Foreskin fibroblast (primary cell): ENCODE measurements at places on chromosomes 12 and 14.

GRCh38 chr12:82650627-82651337 lies 35.9 kb upstream of the TMTC2 start:
- peak; percentile 13 for DNase-seq

- DNase-seq, result no peak
Observed at GRCh38 chr14:21964180-21964579, 290.6 kb upstream of the OR4E1 start.

DNA sequence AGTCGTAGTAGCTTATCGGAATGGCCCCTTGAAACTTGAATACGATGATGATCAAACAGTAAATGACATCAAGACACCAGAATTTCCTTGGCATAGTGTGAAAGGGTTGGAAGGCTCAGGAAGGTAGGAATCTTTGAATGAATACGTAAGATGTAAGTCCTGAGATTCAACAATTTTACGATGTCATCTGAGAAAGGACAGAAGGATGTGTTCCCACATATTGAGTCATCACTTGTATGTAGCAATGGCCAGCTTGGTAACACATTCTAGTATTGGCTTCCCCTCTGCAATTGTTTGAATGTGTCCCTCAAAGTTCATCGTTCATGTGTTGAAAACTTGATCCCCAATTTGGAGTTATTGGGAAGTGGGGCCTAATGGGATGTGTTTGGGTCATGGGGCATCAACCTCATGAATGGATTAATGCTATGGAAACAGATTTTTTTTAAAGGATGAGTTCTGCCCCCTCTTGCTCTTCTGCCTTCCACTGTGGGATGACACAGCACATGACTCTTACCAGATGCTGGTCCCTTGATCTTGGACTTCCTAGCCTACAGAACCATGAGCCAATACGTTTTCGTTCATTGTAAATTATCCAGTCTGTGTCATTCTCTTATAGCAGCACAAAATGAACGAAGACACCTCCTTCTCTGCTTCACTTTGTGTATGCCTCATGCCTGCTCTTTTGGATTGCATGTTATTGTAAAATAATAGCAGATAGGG lies 284.6 kb downstream of the BCAT1 start:
- DNase-seq, result no peak

GRCh38 chr14:88848571-88848970 lies 24.1 kb downstream of the TTC8 start:
- DNase-seq, result no peak

GRCh38 chr14:69152181-69152901 lies 578 bp downstream of the DCAF5 start:
- DNase-seq, result peak; percentile 67

GRCh38 chr14:23438101-23438971 lies 2.9 kb upstream of the MYH7 start:
- DNase-seq, result no peak

DNA sequence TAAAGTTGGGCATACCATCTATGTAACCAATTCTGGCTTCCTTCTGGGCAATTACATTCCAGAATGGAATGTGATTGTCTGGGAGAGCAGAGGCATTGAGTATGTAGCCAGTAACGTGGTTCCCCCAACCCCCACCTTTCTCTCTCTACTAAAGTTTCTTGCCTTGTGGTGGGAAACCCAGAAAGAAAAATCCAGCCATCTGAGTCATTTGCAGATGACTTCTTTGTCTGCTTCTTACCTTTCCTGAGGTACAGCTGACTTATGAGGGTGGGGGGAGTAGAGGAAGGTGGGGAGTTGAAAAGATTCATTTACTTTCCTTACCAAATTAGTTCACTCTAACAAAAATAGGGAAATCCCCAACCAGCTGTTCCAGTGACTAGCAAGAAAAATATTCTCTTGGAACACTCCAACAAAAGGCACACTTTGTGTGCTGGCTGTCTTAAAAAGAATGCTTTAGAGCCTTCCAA lies 112.1 kb upstream of the FRMD6 start:
- DNase-seq, result peak; percentile 84

GRCh38 chr12:44385964-44386363 lies 490.2 kb downstream of the NELL2 start:
- no peak for DNase-seq

- DNase-seq, result no peak
Observed at GRCh38 chr14:51789596-51789995, 70.8 kb upstream of the GNG2 start.

- peak; percentile 92 for DNase-seq
Observed at GRCh38 chr12:11649413-11650285, at the start of gene ETV6. Gene ETV6, plus strand, starts transcription at chr12:11649674. Its CDS starts 454 bp downstream, at chr12:11650128.

DNA sequence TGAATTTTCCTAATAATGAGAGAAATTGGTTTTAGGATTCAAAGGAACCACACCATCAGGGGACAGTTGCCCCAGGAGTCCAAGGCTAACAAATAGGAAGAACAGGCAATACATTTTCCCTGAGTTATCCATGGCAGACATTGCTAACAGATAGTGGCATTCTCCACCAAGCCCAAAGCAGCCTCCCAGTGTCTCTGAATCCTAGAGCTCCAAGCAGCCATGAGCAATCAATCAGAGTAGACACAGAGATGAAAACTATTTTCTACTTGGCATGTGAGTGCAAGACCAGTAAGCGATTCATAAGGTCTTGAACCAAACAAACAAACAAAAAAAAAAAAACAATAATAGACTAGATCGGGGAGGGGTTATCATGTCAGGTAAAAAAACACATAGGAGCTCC lies 515.7 kb downstream of the MED13L start:
- peak; percentile 58 for DNase-seq

GRCh38 chr14:94539181-94539580 lies 22.1 kb upstream of the SERPINA4 start:
- DNase-seq, result no peak

DNA sequence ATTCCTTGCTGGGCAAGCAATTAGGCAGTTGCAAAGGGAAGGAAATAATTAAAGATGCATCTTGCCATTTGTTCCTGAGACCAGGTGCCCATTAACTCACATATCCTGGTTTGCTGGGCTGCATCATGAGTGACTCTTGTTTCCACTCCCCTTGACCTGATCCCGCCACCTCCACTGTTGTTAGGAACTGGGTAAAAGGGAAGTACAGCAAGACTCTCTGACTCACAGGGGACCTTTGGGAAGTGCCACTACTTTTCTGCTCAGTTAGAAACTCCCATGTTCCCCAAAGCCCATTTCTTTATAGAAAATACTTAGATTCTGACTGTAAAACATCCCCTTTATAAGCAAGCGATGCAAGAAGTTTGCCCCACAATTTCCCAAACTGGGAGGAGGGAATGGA lies 186.0 kb upstream of the BCL2L14 start:
- DNase-seq, result peak; percentile 49

DNA sequence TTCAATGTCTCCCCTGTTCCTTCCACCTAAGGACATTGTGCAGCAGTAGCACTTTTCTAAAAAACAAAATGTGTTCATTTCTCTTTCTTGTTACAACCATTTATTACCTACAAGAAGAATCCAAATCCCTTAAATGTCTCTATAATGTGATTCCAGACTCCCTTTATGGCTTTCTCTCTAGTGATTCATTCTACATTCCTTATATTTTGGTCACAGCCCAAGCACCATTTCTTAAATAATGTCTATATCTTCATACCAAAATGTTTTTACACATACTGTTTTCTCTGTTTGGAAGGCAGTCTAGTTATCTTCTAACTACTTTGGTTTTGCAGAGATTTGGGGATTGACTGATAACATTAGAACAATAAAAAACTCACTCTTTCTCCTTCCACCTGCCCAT lies 1037.3 kb upstream of the FLRT2 start:
- DNase-seq, result peak; percentile 28

- DNase-seq, result no peak
Observed at GRCh38 chr14:73738518-73739173, 24.5 kb upstream of the PNMA1 start.

GRCh38 chr12:6295094-6295811 lies 15.2 kb upstream of the PLEKHG6 start:
- DNase-seq, result peak; percentile 52

GRCh38 chr14:58444627-58445026 lies 17.1 kb downstream of the KIAA0586 start:
- no peak for DNase-seq

DNA sequence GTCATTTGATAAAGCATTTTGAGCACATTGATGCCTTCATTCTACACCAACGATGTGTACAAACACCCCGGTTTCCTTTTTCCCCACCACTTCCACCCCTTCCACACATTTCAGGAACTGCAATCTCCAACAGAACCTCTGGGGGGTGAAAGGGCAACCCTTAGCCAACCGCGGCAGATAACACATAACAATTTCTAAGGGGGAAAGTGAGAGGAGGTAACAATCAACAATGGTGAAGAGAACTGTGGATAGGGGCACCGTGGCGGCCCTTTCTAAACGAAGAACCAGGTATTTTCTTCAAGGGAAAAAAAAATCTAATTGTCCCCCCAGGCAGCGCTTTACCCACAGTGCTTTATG lies 1.1 kb downstream of the KITLG start:
- DNase-seq, result peak; percentile 73

- no peak for DNase-seq
Observed at GRCh38 chr12:25818596-25819390, 139.7 kb upstream of the RASSF8 start.

- DNase-seq, result peak; percentile 77
Observed at GRCh38 chr12:116861320-116861719, 19.9 kb downstream of the HRK start.

- no peak for DNase-seq
Observed at GRCh38 chr14:104792101-104792884, 3.3 kb downstream of the AKT1 start.

DNA sequence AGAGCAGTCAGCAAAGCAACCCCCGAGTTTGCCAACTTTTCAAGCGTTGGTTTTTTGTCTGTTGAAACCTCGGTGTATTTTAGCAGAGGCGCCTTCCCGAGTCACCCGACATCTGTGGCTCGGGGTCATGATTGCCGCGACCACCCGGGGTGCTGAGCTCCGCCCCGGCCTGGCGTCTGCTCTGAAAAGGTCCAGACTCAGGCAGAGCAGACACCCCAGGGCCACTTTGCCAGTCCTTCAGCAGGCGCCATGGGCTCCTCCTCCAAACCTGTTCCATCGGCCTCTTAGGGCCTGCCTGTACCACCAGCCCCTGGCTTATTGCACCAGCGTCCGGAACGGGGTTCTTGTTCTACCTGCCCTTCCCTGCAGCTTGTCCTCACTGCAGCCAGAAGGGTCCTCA lies 19.1 kb downstream of the ANKRD9 start:
- DNase-seq, result no peak

- peak; percentile 38 for DNase-seq
Observed at GRCh38 chr12:68559984-68560850, 50.5 kb upstream of the RAP1B start.

GRCh38 chr12:123127182-123127495 lies 23.8 kb downstream of the PITPNM2 start:
- DNase-seq, result no peak

- peak; percentile 85 for DNase-seq
Observed at GRCh38 chr12:113040722-113041171, 15.8 kb upstream of the DTX1 start.

GRCh38 chr14:96309133-96309895 lies 53.3 kb downstream of the BDKRB1 start:
- no peak for DNase-seq

DNA sequence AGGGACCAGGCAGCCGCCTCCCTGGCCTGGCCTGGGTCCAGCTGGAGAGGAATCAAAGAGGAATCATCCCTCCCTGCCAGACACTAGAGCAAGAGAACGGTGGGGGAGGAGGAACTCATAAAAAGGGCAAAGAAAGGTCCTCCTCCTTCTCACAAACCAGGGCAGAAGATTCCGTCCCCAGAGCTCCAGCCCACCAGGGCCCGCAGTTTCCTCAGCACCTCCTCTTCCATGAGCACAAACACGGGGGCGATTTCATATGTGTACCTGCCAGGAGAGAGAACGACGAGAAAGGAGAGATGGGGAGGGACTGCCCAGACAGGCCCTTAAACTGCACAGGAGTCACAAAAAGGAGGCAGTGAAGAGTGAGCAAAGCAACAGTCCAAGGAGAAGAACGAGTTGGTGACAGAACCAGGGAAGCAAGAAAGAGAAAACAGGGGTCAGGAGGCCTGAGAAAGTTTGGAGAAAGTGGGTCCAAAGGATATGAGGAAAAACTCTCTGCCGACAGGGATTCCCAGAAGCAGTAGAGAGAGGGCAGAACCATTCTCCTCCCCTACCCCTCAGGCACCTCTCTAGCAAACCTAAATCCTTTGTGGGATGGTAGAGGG lies 8.7 kb upstream of the ZNF740 start:
- no peak for DNase-seq

- no peak for DNase-seq
Observed at GRCh38 chr14:22713631-22713950, 52.9 kb upstream of the OXA1L start.

- no peak for DNase-seq
Observed at GRCh38 chr12:104132351-104132956, 5.6 kb downstream of the NFYB start.

GRCh38 chr12:86333955-86334522 lies 77.8 kb upstream of the MGAT4C start:
- no peak for DNase-seq

GRCh38 chr12:71024827-71025226 lies 104.3 kb upstream of the PTPRR start:
- no peak for DNase-seq

GRCh38 chr12:112998987-112999767 lies 20.9 kb downstream of the OAS2 start:
- DNase-seq, result no peak

GRCh38 chr14:99119554-99120525 lies 152.2 kb downstream of the BCL11B start:
- no peak for DNase-seq

GRCh38 chr14:88535149-88535548 lies 19.7 kb downstream of the PTPN21 start:
- no peak for DNase-seq

GRCh38 chr12:68118096-68118755 lies 41.3 kb downstream of the IFNG start:
- no peak for DNase-seq

- DNase-seq, result no peak
Observed at GRCh38 chr12:3490895-3491144, 183 bp upstream of the PRMT8 start.

- no peak for DNase-seq
Observed at GRCh38 chr14:61034416-61035120, 53.5 kb downstream of the SLC38A6 start.

DNA sequence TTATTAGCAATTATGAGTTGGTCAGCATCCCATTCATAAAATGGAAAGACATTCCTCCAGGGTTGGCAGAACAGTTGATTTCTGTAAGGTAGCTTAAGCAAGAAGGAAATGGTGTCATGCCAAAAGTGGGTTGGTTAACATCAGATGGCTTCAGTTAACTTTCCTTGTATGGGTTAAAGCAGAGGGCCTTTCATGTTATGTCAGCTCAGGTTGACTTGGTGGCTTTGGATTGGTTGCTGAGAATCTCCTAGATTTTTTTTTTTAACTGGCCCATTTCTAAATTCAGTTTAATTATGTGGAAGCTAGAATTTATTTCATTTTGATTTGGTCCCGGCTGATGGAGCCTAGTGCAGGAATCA lies 87.8 kb downstream of the BBS10 start:
- DNase-seq, result peak; percentile 85

DNA sequence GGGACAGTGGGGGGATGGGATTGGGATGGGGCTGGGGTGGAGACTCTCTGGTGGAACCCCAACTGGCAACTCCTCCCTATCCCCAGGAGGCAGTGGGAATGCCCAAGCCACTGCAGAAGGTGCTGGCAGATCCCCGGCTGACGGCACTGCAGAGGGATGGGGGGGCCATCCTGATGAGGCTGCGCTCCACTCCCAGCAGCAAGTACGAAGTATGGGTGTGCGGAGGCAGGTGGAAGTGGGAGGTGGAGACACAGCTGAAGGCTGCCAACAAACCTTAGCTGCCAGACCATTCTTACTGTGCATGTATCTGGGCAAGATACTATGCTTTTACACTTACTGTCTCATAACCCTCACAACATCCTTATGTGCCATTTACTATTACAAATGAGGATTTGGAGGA lies 8.2 kb downstream of the ARHGEF40 start:
- DNase-seq, result no peak

GRCh38 chr12:96064271-96064670 lies 28.9 kb upstream of the LTA4H start:
- no peak for DNase-seq
